CD4-positive, alpha-beta T cell treated with Interleukin-21 for 1 hour (primary cell): ENCODE measurements at places on chromosomes 11 and 22.

- DNase-seq: no peak
These were observed 8.0 kb upstream of the PKNOX2 start for GRCh38 chr11:125156346-125157117.

DNA sequence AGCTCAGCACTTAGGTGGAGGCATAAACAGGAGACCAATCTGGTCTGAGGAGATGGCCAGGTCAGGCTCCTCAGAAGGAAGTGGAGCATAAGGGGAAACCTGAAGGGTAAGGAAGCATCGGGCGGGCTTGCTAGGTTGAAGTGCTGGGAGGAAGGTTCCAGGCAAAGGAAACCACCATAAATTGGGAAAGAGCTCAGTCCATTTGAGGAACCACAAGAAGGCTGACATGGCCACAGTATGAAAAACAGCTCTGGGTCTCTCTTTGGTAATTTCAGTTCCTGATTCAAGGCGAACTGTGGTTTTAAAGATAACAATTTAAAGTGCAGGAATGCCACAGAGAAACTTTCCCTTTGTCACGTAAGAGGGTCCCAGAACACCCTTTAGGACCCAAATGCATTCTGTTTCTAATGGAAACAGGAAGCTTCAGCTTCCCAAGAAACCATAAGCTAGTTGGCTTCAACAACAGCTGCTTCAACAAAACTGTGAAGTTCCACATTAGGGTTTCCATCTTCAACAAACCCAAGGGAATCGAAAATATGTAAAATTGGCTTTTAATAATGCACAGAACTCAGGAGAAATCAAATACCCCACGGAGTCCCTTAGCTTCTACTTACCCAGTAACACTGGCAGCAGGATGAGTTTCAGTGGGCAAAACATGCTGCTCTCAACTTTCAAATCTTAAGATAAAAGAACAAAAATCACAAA is 10.4 kb downstream of the JAML start:
- no peak for DNase-seq

DNA sequence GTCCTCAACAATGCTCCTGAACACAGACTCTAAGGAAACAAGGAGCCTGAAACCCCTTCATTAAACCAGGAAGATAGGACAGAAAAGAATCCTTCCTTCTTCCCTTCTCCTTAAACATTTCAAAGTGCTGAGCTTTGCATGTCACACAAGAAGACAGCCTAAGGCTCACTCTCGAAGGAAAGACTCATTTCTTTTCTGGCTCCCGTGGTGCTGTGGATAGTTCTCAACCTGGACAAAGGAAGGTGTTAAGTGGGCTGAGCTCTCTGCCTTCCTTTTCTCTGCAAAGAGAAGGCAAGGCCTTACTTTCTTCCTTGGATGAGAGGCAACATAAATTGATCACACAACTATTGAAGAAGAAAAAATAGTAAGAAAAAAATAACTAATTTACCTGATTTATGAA is 452.4 kb upstream of the DDI1 start:
- no peak for DNase-seq

DNA sequence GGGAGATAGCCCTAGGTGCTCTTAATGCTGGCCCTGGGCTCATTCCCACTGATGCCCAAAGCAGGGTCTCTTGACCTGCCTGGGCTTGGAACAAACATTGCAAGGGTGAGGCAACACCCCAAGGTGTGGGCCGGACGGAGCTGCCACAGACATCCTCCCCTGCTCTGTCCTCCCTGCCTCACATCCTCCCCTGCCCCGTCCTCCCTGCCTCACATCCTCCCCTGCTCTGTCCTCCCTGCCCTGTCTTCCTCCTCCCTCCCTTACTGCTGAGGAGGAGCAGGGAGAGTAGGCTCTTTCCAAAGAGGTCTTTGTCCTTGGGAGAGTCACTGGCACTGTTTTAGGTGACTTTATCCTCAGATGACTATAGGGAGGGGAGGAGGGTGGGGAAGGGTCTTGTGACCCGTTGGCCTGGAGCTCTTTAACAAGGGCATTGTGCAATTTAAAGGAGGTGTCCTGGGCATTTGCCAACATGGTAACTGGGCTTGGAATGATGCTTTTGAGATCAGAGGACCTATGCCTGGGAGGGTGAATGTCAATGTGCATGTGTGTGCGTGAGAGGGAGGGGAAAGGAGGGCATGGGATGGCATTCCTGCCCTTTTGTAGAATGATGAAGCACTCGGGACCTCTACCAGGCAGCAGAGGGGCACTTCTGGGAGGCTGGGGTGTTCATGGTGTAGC is 700 bp downstream of the FAM180B start:
- DNase-seq: no peak

GRCh38 chr22:49062802-49063544 is 764.7 kb downstream of the BRD1 start:
- DNase-seq: no peak

- DNase-seq: no peak
These were observed 39.3 kb upstream of the RFPL3 start for GRCh38 chr22:32318361-32318760.

DNA sequence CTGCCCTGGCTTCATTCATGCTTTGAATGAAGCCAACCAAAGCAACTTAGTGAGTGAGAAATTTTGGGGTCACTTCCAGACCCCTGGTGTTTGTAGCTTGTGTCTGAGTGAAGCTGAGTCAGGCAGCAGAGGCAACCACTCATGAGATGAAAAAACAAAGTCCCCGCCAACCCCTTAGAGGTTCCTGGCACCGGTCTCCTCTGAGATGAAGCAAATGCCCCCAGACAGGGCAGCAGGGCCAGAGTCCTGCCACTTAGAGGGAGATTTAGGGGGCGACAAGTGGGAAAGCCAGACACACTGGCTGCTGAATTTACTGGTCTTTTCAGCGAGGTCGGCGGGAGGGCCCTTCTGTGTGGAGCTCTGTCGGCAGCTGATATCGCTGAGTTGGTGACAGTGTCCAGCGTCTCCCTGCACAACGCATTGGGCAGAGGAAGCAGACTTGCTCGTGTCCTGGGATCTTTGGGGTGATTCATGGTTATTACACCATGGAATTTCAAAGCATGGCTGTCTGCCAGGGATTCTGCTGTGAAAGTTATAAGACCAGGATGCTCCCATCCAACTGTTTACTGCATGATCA is 482.6 kb downstream of the MIAT start:
- no peak for DNase-seq

DNA sequence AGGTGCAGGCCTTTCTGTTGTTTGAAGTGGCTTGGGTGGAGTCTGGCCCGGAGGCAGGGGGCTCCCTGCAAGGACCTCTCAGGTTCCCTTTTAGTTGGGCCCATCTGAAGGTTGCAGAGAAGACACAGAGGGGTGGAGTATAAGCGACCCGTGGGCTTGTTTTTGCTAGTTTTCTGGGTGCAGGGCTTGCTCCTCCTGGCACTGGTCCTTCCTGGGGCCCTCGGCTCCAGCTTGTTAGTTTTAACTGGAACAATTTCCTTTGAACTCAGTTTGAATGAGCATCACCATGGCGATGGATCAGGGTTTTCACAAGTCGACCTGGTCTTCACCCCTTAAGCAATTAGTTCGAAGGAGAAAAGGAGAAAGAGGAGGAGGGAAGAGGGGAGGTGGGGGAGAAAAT is 28.5 kb upstream of the OAF start:
- no peak for DNase-seq

DNA sequence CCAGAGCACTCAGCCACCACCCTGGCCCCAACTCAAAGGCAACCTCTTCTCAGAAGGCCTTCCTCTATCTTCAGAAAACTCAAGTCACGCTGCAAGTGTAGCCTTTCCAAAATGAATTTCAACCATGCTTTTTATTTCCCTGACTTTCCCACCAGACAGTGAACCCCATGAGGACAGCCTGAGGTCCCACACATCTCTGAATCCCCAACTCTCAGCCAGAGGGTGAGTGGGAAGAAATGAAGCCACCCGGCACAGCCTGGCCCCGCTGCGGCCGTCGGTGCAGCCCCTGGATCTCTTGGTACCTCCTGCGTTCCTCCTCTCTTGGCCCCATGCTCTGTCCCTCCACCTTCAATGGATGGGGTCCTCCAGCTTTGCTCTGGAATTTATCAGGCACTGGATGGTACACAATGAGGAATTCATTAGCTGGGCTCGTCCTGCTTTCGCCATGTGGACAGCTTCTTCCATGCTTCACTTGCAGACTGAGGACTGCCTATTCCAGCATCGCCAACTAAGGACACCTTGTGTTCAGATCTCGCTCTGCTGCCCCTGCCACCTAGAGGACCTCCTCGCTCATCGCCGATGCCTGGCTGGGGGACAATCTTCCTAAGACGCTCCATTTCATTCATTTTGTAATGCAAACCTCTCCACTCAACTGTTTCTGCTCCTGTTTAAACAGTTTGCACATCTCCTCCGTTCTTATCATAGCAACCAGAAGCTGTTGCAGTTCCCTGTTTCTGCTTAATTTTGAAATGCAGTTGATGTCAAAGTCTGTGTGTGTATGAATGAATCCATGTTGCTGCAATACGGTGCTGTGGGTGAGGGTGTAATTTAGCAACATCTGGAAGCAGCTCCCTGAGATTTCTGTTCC is 672.1 kb downstream of the TBC1D22A start:
- no peak for DNase-seq

DNA sequence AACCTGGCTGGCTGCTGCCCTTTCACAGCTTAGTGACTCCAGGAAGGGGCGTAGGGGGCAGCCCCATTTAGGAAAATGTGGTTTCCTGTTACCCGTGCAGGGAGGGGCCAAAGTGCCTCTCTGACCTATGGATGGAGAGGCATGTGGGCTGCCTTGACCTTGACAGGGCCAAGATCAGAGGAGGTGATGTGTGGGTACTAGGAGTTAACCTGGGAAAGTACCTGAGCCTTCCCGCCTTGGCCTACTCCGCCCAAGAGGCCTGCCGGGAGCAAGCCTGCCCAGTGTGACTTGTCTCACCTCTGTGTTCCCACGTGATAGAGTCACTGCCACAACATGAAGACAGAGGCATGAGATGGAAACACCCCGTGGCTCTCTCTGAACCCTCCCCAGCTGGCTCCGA is 33.4 kb downstream of the GRAMD4 start:
- peak; percentile 14 for DNase-seq

DNA sequence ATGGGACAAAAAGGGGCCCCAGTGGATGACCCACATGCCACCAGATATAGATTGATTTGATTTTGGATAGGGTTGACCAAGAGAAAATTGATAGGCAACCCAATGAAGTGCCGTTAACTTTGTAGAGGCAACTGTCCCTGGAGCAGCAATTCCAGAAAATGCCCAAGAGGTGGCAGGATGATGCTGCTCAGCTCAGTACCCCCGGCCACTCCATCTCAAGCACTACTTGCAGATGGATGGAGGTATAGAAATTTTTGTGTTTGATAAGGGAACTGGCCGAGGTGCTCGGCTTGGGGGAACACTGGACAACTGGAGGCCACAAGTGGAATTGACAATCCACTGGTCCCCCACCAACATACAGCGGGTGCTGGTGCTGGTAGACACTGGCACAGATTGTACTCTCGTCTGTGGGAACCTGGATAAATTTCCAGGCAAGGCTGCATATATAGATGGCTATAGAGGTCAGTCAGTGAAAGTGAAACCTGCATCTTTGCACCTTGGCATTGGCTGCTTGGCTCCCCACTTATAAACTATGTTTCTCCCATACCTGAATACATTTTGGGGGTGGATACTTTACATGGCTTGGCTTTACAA is 86.3 kb downstream of the CCDC83 start:
- DNase-seq: peak; percentile 27

DNA sequence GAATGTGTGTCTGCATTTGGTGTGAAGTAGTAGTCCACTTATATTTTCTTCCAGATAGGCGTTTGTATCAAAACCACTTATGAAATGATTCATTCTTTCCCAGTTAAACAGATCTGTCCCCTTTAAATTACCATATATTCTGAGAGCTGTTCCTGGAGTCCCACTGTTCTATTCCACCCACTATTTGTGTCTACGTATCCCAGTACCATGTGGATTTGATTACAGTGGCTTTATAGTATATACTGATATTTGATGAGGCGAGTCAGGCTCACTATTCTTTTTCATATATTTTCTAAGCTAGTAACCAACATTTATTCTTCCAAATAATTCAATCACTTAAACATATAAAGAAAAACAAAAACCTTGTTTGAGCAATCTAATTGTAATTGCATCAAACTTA is 81.9 kb upstream of the RASSF10 start:
- no peak for DNase-seq

DNA sequence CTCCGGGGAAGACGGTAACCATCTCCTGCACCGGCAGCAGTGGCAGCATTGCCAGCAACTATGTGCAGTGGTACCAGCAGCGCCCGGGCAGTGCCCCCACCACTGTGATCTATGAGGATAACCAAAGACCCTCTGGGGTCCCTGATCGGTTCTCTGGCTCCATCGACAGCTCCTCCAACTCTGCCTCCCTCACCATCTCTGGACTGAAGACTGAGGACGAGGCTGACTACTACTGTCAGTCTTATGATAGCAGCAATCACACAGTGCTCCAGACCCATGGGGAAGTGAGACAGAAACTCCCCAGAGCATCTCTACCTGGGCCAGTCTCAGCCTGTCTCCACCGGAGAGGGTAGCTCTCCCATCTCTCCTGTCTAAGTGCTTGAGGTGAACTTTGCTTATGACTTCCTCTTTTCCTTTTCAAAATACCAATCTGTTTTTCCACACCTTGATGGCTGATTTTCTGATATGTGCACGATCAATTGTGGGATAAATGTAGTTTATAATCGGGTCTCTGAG is 48.5 kb upstream of the VPREB1 start:
- no peak for DNase-seq

DNA sequence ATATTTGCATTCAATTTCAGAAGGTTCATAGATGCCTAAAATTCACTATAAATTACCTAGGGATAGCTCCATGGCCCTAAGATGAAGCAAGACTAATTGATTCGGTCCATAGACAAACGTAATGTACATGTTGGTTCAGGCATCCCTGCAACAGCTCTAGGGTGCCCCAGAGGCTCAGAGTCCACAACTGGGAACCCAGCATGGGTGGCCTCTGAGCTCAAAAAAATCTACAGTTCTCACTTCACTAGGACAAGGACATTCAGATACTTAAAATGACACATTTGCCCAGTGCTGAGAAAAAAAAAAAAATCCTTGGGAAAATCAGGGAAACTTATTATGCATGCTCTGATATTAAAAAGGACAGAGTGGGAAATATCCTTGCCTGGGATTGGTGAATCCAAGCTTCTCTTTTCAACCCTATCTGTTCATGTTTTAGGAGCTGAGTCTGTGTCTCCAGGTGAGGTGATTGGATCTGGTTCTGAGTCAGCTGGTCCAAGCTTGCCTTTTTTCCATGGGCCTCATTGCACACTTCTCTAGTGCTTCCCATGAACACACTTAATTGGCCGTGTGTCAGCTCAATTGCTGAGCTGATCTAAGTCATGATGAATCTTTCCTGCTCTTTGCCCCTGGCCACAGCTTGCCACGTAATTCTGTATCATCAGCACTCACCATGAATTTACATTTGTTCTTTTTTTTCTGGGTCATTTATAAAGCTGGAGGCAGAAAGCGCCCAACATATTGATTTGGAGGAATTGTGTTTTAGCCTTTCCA is 116.3 kb upstream of the RCN1 start:
- no peak for DNase-seq

GRCh38 chr22:23581260-23581650 is 1.2 kb upstream of the IGLL1 start:
- DNase-seq: no peak

DNA sequence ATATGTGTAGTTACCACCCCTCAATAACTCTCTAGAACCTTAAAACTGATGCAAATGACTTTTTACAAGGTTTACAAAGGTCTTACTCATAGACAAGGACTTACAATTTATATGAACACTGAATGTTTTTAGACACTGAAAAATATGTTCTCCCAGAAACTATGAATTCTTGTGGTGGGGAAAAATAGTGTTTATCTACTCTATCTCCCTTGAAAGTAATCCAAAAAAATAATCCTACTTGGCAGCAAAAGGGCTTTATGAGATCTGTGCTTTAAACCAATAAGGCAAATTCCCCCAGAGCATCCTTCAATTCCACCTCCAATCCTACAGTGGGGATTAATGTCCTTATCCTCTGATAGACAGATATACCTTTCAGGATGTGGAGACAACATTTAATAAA is 1984.1 kb upstream of the RAG2 start:
- DNase-seq: no peak
